Hepatocyte (in vitro differentiated cells): ENCODE measurements at places on chromosomes 11 and 22. TPM values are rescaled to one million over a fixed set of nuclear protein-coding genes. Genes with fewer than 3 reads are reported as not detected.
A peak's percentile ranks its signal among the peaks of the same experiment; 100 is the strongest.

- H3K27ac ChIP-seq, result peak overlapping the region; percentile 43
- peaks cover 31% of the 10 kb centered on the region for H3K4me1 ChIP-seq
Measured at GRCh38 chr11:2887515-2888195, 2.1 kb upstream of the CDKN1C start.

DNA sequence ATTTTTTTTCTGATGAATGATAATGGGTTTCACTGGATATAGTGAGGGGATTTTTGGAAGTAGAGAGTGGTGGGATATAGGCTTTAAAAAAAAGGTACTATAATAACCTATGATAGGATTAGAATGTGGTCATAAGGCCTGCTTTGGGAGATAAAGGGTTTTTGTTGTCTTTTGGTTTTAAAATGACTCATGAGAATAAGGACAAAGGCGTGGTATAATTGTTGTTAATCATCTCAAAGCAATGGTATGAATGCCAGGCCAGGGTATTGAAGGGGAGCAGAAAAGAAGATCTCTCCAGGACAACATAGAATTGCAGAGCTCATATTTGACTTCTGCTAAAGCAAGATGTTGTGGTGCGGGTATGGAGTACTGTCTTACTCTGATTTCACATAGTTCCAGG, 579.4 kb downstream of the JRKL start:
- no peaks in the 10 kb centered on the region for H3K4me1 ChIP-seq
- no peak overlapping the region for H3K27ac ChIP-seq
- DNase-seq, result no peak
- H3K4me3 ChIP-seq, result no peak overlapping the region
- no peaks in the 10 kb centered on the region for H3K36me3 ChIP-seq

- no peaks in the 10 kb centered on the region for H3K36me3 ChIP-seq
- DNase-seq, result no peak
- H3K4me3 ChIP-seq, result no peak overlapping the region
Measured at GRCh38 chr22:29477723-29478318, 2.2 kb upstream of the NEFH start.

GRCh38 chr22:39750759-39751158, 142.8 kb downstream of the ENTHD1 start:
- H3K27me3 ChIP-seq, result peaks cover 8% of the 10 kb centered on the region
- H3K36me3 ChIP-seq, result no peaks in the 10 kb centered on the region
- no peak overlapping the region for H3K27ac ChIP-seq

- H3K27ac ChIP-seq, result no peak overlapping the region
- no peak overlapping the region for H3K4me3 ChIP-seq
- DNase-seq, result peak; percentile 40
Measured at GRCh38 chr11:104254347-104254746, 90.4 kb upstream of the PDGFD start.

DNA sequence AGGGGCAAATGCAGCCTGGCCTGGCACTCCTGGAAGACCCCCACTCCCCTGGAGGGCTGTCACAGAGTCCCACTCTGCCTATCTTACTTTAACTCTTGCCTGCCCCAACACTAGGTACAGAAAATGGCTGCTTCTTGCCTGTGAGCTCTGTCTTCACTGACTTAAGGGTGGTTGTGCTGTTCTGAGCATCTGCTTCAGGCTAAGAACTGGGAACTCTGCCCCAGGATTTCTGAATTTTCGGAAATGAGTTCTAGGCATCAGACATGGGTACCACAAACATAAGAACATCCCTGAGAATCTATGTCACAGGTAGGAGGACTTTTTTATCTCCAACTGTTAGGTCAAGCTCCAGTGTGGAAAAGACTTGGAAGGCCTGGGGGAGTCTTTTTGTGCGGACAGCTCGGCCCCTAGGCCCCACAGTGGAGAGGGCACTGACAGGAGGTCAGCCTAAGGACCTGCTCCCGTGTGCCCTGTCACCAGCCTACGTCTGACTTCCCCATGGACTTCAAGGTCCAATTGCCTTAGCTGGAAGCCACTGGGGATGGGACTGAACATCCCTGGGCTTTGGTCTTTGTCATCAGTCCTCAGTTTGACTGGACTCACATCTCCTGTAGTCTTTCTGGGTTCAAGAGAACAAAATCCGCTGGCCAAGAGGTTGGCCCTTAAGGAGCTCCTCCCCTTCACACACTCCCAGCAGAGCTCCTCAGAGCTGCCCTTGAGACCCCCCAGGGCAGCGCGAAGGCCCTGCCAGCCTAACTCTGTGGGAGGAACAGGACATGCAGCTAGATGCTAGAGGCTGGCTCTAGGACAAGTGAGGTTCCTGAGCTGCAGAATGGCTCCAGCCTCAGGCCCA, 31.9 kb downstream of the PPP2R1B start:
- no peaks in the 10 kb centered on the region for H3K27me3 ChIP-seq
- H3K4me1 ChIP-seq, result peaks cover 45% of the 10 kb centered on the region
- peak overlapping the region; percentile 96 for H3K27ac ChIP-seq
- no peaks in the 10 kb centered on the region for H3K36me3 ChIP-seq
- no peak for DNase-seq

GRCh38 chr11:83200035-83200434, 6.5 kb downstream of the ANKRD42 start:
- no peak for DNase-seq
- H3K36me3 ChIP-seq, result no peaks in the 10 kb centered on the region
- no peaks in the 10 kb centered on the region for H3K27me3 ChIP-seq
- peaks cover 19% of the 10 kb centered on the region for H3K4me1 ChIP-seq
- no peak overlapping the region for H3K27ac ChIP-seq

DNA sequence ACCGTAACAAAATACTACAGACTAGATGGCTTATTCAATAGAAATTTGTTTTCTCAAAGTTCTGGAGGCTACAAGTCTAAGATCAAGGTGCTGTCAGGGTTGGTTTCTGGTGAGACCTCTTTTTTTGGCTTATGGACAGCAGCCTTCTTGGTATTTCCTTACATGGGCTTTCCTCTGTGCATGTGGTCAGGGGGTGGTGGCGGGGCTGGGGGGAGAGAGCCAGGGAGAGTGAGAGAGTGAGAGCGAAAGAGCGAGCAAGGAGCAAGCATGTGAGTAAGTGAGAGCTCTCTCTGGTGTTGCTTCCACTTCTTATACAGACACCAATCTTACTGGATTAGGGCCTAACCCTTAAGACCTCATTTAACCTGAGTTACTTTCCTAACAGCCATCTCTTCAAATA, 181.5 kb downstream of the TMEM135 start:
- H3K4me1 ChIP-seq, result no peaks in the 10 kb centered on the region
- no peaks in the 10 kb centered on the region for H3K36me3 ChIP-seq
- no peaks in the 10 kb centered on the region for H3K27me3 ChIP-seq
- no peak overlapping the region for H3K27ac ChIP-seq
- H3K4me3 ChIP-seq, result no peak overlapping the region

DNA sequence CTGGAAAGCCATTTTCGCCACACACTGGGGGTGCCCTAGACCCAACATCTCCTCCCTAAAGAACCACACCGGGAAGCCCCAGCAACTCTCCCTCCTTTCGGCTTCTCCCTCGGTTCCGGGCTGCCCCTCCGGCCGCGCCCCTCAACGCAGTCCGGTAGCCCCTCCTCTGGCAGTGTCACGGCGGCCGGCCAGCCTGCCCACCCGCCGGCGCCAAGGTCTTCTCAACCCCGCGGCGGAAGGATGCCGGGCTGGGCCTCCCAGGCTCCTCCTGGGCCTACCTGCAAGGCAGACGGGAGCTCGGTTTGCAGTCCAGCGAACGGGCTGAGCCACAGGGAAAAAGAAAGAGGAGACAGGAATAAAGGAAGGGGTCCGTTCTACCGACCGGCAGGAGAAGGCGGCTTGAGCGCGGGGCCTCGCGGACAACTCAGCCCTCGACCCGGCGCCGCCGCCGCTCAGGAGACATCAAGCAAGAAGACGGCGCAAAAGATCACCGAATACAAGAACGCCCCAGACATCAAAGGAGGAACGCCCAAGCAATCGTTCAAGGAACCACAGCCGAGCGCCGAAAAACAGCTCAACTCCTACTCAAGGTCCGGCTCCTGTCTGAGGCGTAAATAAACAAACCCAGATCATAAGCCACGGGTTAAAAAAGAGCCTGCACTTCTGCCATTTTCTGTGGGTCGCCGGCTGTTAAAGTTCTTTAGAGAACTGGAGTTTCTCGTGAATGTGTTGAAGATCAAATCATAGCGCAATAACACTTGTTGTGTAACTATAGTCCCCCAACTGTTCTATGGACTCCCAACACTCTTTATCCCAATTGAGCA, at the start of gene AMBRA1:
TSS of gene AMBRA1 (minus strand) at position 474 of the 824 bp plus-strand sequence. CDS start 45,643 bp downstream, outside the sequence.
- peak; percentile 94 for DNase-seq
- no peaks in the 10 kb centered on the region for H3K36me3 ChIP-seq
- H3K27ac ChIP-seq, result peak within 1 kb of the TSS; percentile 87
- peak within 1 kb of the TSS; percentile 89 for H3K4me3 ChIP-seq

GRCh38 chr22:44648821-44649565, 53.0 kb upstream of the PRR5 start:
- H3K4me1 ChIP-seq, result peaks cover 11% of the 10 kb centered on the region
- H3K27me3 ChIP-seq, result no peaks in the 10 kb centered on the region
- H3K4me3 ChIP-seq, result no peak overlapping the region
- H3K27ac ChIP-seq, result peak overlapping the region; percentile 95

DNA sequence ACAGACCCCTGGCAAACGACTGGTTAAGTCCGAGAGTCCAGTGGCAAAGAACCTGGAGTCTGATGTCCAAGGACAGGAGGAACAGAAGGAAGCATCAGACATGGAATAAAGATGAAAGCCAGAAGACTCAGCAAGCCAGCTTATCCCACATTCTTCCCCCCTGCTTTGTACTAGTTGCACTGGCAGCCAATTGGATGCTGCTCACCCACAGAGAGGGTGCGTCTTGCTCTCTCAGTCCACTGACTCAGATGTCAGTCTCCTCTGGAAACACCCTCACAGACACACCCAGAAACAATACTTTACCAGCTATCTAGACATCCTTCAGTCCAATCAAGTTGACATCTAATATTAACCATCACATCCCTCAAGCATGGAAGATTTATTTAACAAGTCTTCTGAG, 1265.8 kb upstream of the CNTN5 start:
- no peaks in the 10 kb centered on the region for H3K27me3 ChIP-seq
- no peak for DNase-seq
- H3K4me1 ChIP-seq, result no peaks in the 10 kb centered on the region

GRCh38 chr11:93611836-93612677, 49.4 kb upstream of the CEP295 start:
- H3K4me1 ChIP-seq, result peaks cover 21% of the 10 kb centered on the region
- peak overlapping the region; percentile 50 for H3K27ac ChIP-seq
- H3K4me3 ChIP-seq, result no peak overlapping the region
- H3K36me3 ChIP-seq, result no peaks in the 10 kb centered on the region
- no peaks in the 10 kb centered on the region for H3K27me3 ChIP-seq

DNA sequence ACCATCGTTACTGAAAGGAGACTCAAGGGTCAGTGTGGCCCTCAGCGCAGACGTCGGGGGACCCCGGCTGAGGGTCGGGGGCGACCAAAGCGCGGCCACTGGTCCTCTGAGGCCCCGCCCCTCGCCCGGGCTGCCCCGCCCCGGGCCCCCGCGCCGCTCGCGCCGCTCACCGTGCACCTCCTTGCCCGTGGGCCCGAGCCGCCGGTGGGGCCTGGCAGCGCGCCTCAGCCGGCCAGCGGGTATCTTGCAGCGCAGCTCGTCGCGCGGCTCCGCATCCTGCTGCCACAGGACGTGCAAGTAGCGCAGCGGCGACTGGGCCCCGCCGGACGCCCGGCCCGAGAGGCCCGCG, 419 bp downstream of the ANKRD54 start:
- H3K27ac ChIP-seq, result peak overlapping the region; percentile 78
- no peaks in the 10 kb centered on the region for H3K36me3 ChIP-seq
- H3K27me3 ChIP-seq, result no peaks in the 10 kb centered on the region
- peak; percentile 75 for DNase-seq
- H3K4me1 ChIP-seq, result peaks cover 14% of the 10 kb centered on the region
- H3K4me3 ChIP-seq, result peak overlapping the region; percentile 99

DNA sequence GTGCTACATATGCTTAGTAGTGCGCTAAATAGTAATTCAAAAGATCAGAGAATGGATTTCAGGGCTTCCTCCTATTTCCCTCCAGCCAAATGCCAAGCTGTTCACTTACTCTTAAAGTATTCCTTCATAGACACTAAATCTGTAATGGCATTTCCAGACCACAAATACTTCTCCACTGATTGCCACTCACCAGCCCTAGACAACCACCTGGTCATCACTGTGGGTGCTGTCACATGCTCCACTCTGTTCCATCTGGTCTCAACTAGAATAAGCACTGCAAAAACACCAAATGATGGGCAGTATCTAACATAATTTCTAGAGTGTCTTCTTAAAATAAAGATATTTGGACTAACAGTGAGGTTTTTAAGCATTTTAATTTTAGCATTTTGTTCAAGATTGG, 341.3 kb downstream of the AASDHPPT start:
- H3K4me1 ChIP-seq, result no peaks in the 10 kb centered on the region
- no peak overlapping the region for H3K27ac ChIP-seq
- H3K27me3 ChIP-seq, result no peaks in the 10 kb centered on the region
- H3K36me3 ChIP-seq, result no peaks in the 10 kb centered on the region

GRCh38 chr22:27912101-27912500, 7.0 kb downstream of the PITPNB start:
- H3K36me3 ChIP-seq, result no peaks in the 10 kb centered on the region
- H3K27ac ChIP-seq, result peak overlapping the region; percentile 9
- no peak for DNase-seq
- peaks cover 33% of the 10 kb centered on the region for H3K4me1 ChIP-seq
- no peaks in the 10 kb centered on the region for H3K27me3 ChIP-seq

DNA sequence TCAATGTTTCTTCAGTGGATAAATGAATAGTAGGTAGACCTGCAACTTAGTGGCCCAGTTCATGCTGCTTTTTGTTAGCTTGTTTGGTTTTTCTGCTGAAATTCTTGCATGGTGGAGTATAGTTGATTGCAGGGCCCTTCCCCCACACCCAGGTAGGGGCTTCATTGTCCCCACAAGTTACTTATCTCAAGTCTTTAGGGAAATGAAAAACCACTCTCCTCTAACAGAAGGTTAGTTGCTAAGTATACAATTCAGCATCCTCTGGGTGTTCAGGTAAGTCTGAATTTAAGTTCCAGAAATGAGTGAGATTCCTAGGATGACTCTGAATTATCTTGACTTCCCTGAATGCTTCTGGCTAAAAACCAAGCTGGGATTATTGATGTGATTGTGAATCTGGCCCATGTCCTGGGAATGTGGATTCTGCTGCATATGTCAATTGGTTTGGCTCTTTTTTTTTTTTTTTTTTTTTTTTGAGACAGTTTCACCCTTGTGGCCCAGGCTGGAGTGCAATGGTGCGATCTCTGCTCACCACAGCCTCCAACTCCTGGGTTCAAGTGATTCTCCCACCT, 40.3 kb downstream of the BCL2L13 start:
- DNase-seq, result no peak
- no peak overlapping the region for H3K4me3 ChIP-seq
- H3K27ac ChIP-seq, result no peak overlapping the region
- H3K27me3 ChIP-seq, result no peaks in the 10 kb centered on the region
- H3K4me1 ChIP-seq, result no peaks in the 10 kb centered on the region

- H3K27ac ChIP-seq, result no peak overlapping the region
- DNase-seq, result no peak
- H3K27me3 ChIP-seq, result no peaks in the 10 kb centered on the region
Measured at GRCh38 chr11:68673306-68673945, 10.9 kb upstream of the GAL start.

The SYCE3 gene
- 1.4 and 1.5 TPM in 2 replicates for polyA plus RNA-seq

The CEND1 gene
- polyA plus RNA-seq, result 0.39 TPM in 1 of 2 replicates, not detected in the other

The OR2AG1 gene
- polyA plus RNA-seq, result not detected in 2 replicates

The INPP5J gene
- 5.6 and 6.1 TPM in 2 replicates for polyA plus RNA-seq

The ROM1 gene
- polyA plus RNA-seq, result 2.1 and 3.2 TPM in 2 replicates

The USP2 gene
- 23.5 and 35.7 TPM in 2 replicates for polyA plus RNA-seq

The C11orf21 gene
- polyA plus RNA-seq, result 0.43 and 0.68 TPM in 2 replicates

The CTTN gene
- 154 and 157 TPM in 2 replicates for polyA plus RNA-seq

The SPDYC gene
- polyA plus RNA-seq, result not detected in 2 replicates

The YPEL1 gene
- polyA plus RNA-seq, result 3.1 and 3.5 TPM in 2 replicates

The CXCR5 gene
- polyA plus RNA-seq, result 0.11 and 0.29 TPM in 2 replicates
